ENCODE measurements at places on chromosomes 16 and 17. TPM values are rescaled to one million over a fixed set of nuclear protein-coding genes. Genes with fewer than 3 reads are reported as not detected.

GRCh38 chr16:8920645-8921346 lies 38.6 kb downstream of the LITAFD start:
- peak; percentile 68 for DNase-seq

- no peak for DNase-seq
These were observed 123.8 kb upstream of the CDH5 start for GRCh38 chr16:66242672-66243071.

DNA sequence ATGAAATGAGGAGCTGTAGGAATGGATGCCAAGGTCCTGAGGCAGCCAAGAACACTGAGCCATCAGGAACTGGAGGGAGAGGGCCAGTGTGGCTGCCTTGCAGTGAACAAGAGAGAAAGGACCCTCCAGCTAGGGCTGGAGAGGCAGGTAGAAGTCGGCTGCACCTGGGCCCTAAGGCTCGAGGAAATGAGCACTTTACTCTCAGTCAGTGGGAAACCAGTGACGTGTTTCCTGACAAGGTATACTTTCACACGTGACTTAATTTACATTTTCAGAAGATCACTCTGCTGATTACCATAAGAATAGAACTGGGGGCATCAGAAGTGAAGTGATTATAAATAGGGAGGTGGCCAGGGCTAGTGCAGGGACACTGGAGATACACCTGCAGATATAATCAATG lies 115.2 kb downstream of the C17orf67 start:
- DNase-seq, result no peak

LSM12 gene
- 36.1 TPM for total RNA-seq

GRCh38 chr16:49343291-49343690 lies 30.3 kb upstream of the C16orf78 start:
- DNase-seq, result no peak

DNA sequence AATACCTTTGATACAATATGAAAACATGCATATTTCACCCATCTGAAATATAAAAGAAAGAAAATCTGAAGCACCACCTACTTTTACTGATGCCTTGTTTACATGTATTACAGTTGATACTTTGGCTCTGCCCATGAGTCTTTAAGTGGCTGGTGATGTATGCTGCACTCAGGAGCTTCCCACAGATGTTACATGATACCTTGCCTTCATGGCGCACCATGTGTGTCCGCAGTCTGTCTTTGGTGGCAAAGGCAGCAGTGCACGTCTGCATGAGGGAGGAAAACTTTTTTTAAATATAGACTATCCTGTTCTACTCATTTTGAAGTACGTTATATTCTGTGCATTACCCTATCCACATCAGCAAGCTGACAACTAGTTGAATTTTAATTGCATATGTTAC lies 7.5 kb downstream of the VEZF1 start:
- DNase-seq, result no peak

GRCh38 chr17:66415366-66416206 lies 113.2 kb downstream of the PRKCA start:
- no peak for DNase-seq

TMC8 gene
- total RNA-seq, result not detected

GRCh38 chr17:43020030-43020621 lies 2.1 kb downstream of the VAT1 start:
- DNase-seq, result no peak

DNA sequence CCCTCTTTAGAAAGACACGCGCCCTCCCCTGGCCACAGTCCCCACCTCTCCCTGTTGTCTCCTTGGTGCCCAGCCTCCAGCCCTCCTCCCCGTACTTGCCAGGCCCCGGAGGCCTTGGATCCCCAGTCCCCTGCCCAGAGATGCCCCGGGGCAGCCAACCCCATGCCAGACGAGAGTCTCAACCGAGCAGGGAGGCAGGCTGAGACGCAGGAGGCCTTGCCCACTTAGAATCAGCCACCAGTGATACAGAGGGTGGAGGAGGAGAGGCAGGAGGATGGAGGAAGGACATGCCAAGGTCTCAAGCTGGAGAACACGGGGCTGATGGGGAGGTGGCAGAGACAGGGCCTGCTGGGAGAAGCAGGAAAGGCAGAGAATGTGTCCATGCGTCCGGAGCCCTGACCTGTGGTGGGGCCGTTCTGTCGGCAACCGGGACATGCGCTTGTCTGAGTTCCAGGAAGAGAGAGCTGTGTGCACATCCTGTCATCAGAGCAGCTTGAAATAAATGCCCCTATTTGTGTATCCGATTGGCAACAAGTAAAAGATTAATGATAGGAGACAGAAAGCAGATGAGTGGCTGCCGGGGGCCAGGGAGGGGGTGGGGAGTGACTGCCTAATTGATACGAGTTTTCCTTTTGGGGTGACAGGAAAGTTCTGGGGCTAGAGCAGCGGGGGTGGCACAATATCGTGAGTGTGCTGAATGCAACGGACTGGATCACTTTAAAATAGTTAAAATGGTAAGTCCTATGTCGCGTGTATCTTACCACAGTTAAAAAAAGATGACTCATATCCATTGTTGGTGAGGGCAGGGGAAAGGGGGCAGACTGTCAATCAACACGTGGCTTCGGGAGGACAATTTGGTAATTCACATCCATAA lies 44.7 kb upstream of the MEAK7 start:
- no peak for DNase-seq

- DNase-seq, result no peak
These were observed 26.9 kb downstream of the MINK1 start for GRCh38 chr17:4859816-4860625.

DNA sequence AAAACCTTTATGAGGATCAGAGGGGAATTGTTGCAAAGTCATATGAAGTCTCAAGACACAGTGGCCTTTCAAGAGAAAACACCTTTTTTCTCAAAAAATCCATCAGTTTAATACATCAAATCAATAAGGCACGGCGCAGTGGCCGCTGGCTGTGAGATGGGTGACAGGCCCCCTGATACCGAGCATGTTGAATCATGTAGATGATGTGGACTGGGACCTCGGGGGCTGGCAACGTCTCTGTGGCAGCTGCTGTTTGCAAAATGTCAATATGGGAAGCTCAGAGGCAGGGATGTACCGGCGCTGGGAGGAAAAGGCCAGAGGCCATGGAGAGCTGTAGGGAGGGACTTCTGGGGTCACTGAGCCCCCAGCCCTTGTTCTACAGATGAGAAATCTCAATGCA lies 169.1 kb downstream of the GSG1L start:
- DNase-seq, result no peak

ANKS3 gene
- 20.0 TPM for total RNA-seq

DNA sequence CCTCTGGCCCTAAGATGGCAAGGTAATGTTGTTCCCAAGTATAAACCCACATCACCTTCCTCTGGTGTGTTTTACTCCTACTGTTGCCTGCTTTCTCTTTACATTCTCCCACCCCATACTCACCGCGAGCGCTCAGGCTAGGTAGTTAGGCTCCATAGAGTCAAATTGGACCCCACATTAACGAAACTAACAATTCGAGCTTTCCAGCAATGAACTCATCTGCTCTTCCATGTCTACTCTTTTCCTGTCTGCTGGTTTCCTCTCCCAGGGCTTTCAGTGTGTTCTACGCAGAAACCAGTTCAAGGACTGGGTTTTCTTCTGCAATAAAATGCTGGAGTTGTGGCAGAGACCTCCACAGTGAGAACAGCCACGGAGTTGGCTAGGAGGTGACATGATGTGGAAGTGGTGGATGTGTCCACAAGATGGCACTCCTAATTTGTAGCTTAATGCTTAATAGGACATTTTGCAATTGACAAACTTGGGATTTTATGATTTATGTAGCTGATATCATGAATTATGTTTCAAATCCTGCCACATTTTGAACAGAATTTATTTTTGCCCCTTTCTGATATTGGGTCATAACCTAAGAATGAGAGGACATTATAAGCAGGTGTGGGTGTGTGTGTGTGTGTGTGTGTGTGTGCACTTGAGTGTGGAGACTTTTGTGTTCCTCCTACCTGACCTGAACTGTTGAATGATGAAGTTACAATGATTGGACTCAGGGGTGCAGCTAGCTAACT lies 2.2 kb upstream of the UQCRC2 start:
- peak; percentile 63 for DNase-seq

- DNase-seq, result peak; percentile 62
These were observed 306.7 kb upstream of the XYLT1 start for GRCh38 chr16:17777408-17777863.

- peak; percentile 53 for DNase-seq
These were observed 9.0 kb upstream of the CDH3 start for GRCh38 chr16:68636064-68636560.

CACNG5 gene
- total RNA-seq, result not detected

DNA sequence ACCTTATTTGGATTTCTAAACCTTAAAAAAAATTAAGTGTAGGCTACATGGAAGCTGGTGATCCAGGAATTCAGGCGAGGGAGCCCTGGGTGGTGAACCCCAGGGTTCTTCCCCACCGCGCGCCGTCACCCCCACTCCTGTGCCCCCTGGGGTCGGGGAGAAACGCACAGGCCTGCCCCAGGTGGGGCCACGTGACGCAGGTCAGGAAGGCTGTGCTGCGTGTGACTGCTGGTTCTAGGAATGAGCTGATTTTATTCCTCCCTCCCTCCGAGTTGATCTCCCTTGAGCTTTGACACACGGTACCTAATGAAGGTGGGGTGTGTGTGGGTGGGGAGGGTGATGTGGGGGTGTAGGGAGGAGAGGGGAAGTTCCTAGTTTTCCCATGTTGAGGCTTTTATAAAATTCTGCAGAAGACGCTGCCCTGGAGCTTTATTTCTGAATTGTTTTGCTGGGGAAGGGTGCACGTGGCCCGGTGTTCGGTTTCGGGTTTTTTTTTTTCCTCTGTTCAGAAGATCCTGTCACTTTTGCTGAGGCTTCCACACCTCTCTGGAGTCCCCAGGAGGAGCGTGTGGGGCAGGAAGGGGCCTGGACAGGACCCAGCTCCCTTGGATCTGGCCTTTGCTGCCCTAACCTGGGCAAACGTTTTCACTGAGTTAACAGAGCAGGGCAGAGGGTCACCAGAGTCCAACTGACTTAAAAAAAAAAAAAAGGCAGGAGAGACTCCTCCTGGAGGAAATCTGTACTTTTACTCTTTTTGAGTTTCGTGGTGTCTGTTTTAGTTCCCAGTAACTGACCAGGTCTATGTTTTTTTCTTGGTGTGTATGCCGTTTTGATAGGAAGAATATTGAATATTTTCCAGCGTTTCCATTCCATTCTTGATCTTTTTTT lies 55.8 kb upstream of the GSE1 start:
- peak; percentile 51 for DNase-seq

ZPBP2 gene
- not detected for total RNA-seq

MYADML2 gene
- total RNA-seq, result not detected

- no peak for DNase-seq
These were observed 11.0 kb downstream of the KRT32 start for GRCh38 chr17:41456204-41456603.

IL17C gene
- not detected for total RNA-seq

GRCh38 chr16:3216263-3216640 lies 18.7 kb downstream of the ZNF200 start:
- DNase-seq, result no peak

GRCh38 chr16:14641926-14642325 lies 9.2 kb downstream of the BFAR start:
- peak; percentile 15 for DNase-seq

GRCh38 chr16:49559242-49559641 lies 185.6 kb downstream of the C16orf78 start:
- DNase-seq, result no peak

GRCh38 chr16:51996516-51996915 lies 550.4 kb downstream of the TOX3 start:
- no peak for DNase-seq

DNA sequence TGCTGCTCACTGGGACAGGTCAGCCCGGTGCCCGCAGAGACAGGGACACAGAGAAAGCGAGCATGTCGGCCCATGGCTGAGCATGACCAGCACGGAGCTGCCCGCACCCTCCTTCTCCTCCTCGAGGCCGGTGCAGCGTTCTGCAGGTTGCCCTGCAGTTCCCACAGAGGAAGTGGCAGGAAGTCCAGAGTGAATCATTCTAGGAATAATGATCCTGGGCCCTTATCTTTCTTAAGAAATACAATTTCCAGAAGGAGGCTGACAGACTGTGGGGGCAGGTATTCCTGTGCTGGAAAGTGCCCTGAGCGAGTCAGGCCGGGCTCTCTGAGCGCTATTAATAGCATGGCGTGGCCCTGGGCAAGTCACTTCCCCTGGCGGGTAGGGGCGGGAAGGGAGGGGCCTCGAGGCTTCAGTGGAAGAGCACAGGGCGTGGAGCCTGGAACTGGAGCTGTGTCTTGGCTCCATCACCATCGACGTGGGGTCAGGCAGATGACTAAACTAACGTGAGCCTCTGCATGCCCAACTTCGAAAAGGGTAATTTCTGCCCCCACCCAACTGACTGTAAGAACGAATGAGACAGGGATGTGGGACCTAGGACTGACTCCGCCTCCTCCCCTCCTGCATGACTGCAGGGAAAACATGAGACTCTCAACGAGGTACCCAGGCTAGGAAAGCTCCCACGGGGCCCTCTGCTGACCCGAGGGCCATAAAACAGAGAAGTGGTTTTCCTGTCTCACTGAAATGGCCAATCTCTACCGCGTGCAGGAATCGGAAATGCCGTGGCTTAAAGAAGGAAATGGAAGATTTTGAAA lies 9.8 kb downstream of the TMEM204 start:
- peak; percentile 88 for DNase-seq

DNA sequence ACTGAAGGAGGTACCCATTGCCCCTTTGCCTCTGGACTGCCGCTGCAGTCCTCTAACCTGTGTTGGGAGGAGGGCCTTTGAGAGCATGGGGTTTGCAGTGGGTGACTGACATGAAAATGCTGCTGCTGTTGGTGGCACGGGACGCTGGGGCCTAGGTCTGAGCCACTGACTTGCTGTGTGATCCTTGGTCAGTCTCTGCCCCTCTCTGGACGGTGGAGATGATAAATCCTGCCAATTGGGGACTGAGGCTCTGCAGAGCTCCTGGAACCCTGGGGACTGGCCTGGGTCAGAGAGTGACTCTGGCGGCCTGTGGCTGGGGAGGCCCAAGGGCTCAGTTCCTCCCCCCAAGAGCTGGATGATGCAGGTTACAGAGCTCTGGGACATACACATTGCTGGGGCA lies 6.1 kb upstream of the PYDC1 start:
- DNase-seq, result no peak

DNA sequence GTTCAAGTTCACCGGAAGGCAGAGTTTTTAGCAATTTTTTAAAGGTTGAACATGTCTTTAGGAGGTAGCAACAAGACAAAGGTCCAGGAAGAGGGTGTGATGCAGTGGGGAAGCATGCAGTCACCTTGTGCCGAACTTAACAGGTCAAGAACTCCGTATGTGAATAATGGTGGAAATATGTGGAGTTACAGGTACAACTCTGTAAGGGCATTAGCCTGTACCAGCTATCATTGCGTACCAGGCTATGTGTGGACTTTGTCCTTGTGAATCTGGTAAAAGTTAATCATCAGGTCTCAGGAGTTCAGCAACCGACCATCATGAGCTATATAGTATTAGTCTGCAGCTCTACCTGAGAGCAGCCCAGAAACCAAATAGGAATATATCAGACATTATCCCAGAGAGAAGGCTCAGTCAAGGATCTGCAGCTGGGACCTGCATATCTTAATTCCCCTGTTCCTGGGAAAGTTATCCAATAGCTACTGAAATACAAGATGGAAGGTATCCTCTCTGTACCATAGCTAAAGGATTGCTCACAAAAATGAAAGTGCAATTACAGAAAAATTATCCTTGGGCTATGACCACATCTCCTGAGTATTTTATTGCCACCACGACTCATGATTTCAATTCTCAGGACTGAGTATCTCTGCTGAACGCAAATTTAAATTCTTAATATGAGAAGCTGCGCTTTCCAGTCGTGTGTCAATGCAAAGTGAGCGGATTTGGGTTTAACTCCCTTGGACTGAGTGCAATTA lies 469.3 kb downstream of the CDH13 start:
- DNase-seq, result peak; percentile 51
